Activated T-helper 1 cell treated with anti-CD3 and anti-CD28 coated beads, Interleukin-12 subunit alpha, Interleukin-12 subunit beta, Interleukin-2, Interleukin-4 antibody, amounts not matched to agents 30 ng/mL and 10 ng/mL and 1 ng/mL, durations not matched to agents 14 hours and 24 hours and 36 hours (primary cell): ENCODE measurements at places on chromosomes 3 and 15. TPM values are rescaled to one million over a fixed set of nuclear protein-coding genes. Genes with fewer than 3 reads are reported as not detected.

DNA sequence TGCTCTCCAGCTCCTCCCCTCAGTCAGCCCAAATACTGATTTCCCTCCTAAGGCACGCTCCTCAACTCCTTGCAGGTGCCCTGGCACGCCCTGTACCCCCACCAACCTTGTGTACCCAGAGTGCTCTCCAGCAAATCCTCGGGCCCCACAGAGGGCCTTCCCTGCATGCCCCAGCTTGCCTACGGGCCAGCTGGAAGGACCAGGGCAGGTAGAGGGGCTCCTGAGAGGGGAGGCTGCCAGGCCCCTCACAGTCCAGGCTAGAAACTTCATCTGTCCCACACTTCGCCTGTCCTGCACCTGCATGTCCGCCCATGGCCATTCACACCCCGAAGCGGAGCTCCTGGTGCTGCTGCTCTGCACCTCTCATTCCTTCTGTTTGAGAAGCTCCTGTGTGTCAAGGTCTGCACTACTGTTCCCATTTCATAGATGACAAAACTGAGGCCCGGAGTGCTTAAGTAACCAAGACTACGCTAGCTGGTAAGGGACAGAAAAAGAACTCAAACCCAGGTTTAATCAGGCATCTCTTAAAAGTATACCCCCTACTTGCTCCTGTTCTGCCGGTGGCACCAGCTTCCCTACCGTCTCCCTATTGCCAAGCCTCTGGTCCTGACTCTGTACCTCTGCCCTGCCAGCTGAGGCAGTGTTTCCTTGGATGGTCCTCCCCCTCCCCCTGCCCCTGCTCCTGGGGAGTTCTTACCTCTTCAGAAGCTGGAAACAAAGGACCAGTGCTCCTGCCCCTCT is 35.6 kb downstream of the ZXDC start:
- H3K36me3 ChIP-seq: no peaks in the 10 kb centered on the region
- H3K27ac ChIP-seq: no peak overlapping the region
- no peak overlapping the region for H3K4me3 ChIP-seq
- no peaks in the 10 kb centered on the region for H3K27me3 ChIP-seq

GRCh38 chr15:51290720-51291119 is 47.7 kb downstream of the CYP19A1 start:
- peaks cover 2% of the 10 kb centered on the region for H3K27me3 ChIP-seq
- H3K36me3 ChIP-seq: no peaks in the 10 kb centered on the region
- H3K4me1 ChIP-seq: no peaks in the 10 kb centered on the region
- H3K27ac ChIP-seq: no peak overlapping the region
- no peak overlapping the region for H3K4me3 ChIP-seq

USF3 gene
- total RNA-seq: 14.7 and 16.1 TPM in 2 replicates

IQCF5 gene
- not detected in 2 replicates for total RNA-seq
